Activated CD8-positive, alpha-beta memory T cell treated with anti-CD3 and anti-CD28 coated beads, Interleukin-2, amount 50 U/mL, for 4 hours (primary cell): ENCODE measurements at places on chromosomes 4 and X.

GRCh38 chr4:169912996-169913395, 113.2 kb downstream of the MFAP3L start:
- DNase-seq = no peak

GRCh38 chr4:112252234-112252633, 20.6 kb downstream of the AP1AR start:
- no peak for DNase-seq

DNA sequence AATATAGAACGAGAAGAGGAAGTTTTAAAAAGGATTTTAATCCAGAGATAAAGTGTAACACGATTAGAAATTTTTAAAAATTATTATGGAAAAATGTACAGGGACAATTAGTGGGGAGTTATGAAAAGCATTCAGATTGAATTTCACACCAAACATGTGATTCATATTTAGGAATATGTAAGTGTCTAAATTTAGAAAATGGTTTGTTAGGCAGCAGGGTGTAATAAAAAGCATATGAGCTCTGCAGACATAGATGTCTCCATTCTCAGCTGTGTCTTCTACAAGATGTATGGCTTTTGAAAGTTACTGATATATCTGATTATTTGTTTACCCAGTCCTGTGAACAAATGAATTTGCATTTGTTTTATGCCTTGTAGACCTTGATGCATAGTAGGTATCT, 638.9 kb upstream of the AGA start:
- no peak for DNase-seq

DNA sequence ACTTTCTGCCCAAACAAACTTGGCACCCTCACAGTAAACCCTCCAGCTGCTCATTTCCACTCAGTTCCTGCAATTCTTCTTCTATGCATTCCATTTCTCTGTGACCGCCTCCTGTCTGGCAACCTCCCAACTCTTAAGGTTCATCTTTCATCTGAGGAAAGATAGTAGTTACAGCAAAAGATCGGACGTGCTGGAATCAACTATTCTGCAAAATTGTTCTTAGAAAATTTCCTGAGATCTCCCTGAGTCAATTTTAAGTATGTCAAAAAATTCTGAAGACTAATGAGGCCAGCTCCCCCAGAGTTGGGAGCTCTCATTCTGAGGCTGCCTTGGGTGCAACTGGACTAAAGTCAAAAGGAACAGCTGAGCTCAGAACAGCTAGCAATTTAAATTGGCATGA, 1026.0 kb downstream of the ADGRL3 start:
- no peak for DNase-seq

GRCh38 chr4:118113220-118113619, 78.9 kb downstream of the NDST3 start:
- DNase-seq = no peak

GRCh38 chr4:4694296-4694772, 152.5 kb upstream of the STX18 start:
- DNase-seq = no peak

GRCh38 chrX:63561425-63561824, 210.3 kb upstream of the SPIN4 start:
- no peak for DNase-seq

- no peak for DNase-seq
Measured at GRCh38 chr4:26525136-26525770, 35.0 kb upstream of the CCKAR start.
